ENCODE measurements at places on chromosomes 1 and 21. TPM values are rescaled to one million over a fixed set of nuclear protein-coding genes. Genes with fewer than 3 reads are reported as not detected.

AGMAT gene
- 31.5 TPM for total RNA-seq

BSND gene
- not detected for total RNA-seq

FCRL1 gene
- not detected for total RNA-seq

RBM11 gene
- total RNA-seq: 1.4 TPM

UBE2U gene
- total RNA-seq: not detected

ADCY10 gene
- total RNA-seq: 0.19 TPM

BNIPL gene
- total RNA-seq: 0.85 TPM

AMY1A gene
- total RNA-seq: not detected

FCN3 gene
- not detected for total RNA-seq

UBE2G2 gene
- total RNA-seq: 143 TPM

FAM3B gene
- not detected for total RNA-seq

HES3 gene
- not detected for total RNA-seq

PADI1 gene
- not detected for total RNA-seq

C1orf94 gene
- not detected for total RNA-seq

OR6Y1 gene
- not detected for total RNA-seq

IGSF5 gene
- total RNA-seq: not detected

All from activated CD4-positive, alpha-beta T cell treated with anti-CD3 and anti-CD28 coated beads, Interleukin-2, amount 10 ng/mL, durations not matched to agents 24 days and 14 days (primary cell).